ENCODE measurements at places on chromosomes 11 and 22.
A peak's percentile ranks its signal among the peaks of the same experiment; 100 is the strongest.

DNA sequence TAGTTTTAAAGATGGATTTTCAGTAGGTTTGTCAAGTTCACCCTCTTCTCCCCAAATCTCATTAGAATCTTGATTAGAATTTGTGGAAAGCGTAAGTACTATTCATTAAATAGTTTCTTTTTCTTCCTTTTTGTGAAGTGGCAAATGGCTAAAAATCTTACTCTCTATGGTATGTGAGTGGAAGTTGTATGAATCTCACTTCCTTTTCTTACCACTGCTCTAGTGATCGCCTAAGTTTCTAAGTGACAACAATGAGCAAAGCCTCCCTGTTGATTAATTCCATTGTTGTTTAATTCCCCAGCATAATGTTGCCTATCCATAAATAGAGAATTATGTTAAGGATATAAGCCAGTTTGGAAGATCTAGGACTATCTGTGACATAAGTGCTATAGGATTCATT, 82.7 kb downstream of the PGR start:
- no peak for DNase-seq

DNA sequence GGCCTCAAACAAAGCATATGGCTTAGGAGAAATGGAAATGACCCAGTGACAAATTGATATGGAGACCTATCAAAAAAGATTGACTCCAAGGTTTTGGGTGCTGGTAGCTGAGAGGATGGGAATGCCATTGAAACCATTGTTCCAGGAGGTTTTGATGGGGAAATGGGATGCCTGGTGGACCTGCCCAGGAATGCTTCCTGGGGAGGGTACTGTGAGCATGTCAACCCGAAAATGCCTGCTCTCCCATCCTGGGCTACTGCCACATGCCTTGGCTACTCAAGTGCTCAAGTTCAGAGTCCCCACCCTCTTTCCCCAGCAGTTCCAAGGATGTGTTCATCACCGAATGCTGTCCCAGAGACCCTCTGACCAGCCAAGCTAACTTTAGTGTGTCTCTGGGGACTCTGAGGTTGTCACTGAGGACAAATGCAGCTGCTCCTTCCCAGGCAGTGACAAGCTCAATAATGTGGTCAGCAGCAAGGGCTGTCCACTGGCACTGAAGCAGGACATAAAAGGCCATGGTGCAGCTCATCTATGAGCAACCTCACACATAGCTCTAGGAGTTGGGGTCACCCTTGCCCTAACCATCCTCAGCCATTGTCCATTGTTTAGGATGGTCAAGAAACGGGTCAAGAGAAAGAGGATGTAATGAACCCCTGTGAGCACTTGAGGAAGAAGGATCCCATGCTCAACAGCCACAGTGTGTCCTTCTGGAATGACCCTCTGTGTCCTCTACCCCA, 83.7 kb downstream of the TRIM29 start:
- DNase-seq: no peak

DNA sequence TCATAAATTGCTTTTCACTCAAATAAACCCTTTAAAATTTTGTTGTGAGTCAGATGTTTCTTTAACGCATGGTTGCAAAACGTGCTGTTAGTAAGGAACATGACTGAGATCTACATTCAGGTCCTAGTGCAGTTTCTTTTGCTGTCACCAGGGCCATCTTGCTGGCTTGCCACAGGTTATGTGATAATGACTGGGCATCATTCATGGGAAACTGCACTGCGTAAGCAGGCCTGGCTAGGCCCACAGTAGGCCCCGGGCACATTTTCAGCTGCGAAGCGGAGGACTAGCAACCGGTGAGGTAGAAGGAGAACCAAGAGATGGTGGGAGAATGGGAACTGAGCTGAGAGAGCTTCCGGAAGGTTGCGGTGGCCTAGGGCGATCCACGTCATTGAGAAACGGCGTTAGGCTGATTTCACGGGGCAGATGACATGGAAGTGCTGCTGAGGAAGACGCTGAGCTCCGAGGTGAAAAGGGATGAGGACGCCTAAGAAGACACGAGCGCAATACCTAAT, 3.2 kb upstream of the KLHDC7B start:
- DNase-seq: peak; percentile 35

GRCh38 chr11:60251485-60252212, 8.7 kb upstream of the MS4A4E start:
- no peak for DNase-seq

GRCh38 chr11:96257036-96257435, 86.0 kb downstream of the MAML2 start:
- DNase-seq: no peak

DNA sequence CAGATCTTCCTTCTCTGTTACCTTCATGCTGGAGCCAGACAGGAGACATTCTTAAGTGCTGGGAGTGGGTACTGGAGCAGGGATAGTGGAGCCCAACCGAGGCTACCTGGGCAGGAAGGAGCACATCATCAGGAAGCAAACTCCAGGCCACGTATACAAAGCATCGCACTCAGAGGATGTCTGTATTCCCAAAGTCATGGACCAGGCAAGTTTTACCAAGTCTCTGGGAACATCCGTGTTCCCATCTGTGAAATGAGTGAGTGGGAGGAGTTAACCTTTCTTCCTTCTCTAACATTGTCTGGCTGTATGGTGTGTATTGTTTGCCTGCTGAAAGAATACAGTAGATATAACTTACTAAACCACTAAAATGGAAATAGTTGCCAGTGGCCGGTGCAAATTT, 175.0 kb upstream of the TMEM45B start:
- DNase-seq: no peak

Data from activated naive CD4-positive, alpha-beta T cell treated with Interleukin-2 at 50 U/mL for 16 hours (primary cell).